ENCODE measurements at places on chromosomes 3 and 15. TPM values are rescaled to one million over a fixed set of nuclear protein-coding genes. Genes with fewer than 3 reads are reported as not detected.

DNA sequence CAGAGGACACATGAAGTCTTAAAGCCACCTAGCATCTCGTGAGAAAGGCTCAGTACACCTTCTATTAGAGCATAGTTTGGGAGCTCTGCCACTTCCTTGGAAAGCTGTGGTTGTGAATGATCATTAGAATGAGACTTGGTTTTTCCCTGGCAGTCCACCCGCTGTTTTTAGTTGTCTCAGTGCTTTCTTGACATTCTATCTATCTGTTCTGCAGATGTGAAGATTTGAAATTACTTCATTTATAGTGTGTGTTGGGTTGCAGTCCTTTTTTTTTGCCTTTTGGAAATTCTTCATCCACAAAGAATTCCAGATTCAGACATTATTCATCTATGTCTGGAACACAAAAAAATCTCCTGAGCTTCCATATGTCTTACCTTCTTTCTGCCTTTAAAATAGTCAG is 23.7 kb downstream of the PPP2R3A start:
- no peak for DNase-seq

DNA sequence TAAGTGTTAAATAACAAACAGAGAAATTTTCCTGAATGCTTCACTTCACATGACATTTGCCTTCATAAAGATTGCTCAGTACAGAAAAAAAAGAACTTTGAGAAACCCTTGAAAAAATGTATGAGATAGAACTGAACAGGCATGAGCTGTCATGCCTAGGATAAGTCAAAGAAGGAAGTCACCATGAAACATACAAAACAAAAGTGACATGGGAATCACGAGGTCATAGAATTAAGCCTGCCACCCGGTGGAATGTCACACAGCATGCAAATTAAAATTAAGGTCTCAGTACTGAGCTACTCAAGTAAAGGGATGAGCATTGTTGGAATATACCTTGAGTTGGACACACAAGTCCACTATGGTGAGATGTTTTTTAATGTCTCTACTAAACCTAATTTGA is 652.5 kb upstream of the NECTIN3 start:
- DNase-seq = no peak

Gene ZCWPW2
- 0.45 TPM for total RNA-seq

- no peak for DNase-seq
These were observed 37.5 kb downstream of the SLC6A20 start for GRCh38 chr3:45758871-45759270.

DNA sequence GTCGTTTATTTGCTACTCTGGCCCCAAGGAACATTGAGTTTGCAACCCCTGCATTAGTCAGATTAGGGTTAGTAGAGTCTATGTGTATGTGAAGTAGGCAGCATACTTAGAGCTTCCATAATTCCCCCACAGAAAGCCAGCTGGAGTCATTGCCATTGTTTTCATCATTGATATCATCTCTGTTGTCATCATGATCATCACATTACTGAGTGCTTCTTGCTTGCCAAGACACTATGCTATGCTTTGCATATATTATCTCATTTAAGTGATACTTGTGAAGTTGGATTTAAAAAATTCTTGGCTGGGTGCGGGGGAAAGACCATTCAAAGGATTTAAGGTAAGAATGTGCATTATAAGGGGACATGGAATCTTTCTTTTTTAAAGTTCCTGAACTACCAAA is 209.0 kb downstream of the CACNA2D3 start:
- no peak for DNase-seq

Data from activated naive CD4-positive, alpha-beta T cell treated with anti-CD3 and anti-CD28 coated beads, Interleukin-2, amount 50 U/mL, for 72 hours (primary cell).